ENCODE measurements at places on chromosomes 3 and 15. TPM values are rescaled to one million over a fixed set of nuclear protein-coding genes. Genes with fewer than 3 reads are reported as not detected.

The ABHD5 gene
- total RNA-seq, result 10.5 TPM

The NAALADL2 gene
- 2.7 TPM for total RNA-seq

DNA sequence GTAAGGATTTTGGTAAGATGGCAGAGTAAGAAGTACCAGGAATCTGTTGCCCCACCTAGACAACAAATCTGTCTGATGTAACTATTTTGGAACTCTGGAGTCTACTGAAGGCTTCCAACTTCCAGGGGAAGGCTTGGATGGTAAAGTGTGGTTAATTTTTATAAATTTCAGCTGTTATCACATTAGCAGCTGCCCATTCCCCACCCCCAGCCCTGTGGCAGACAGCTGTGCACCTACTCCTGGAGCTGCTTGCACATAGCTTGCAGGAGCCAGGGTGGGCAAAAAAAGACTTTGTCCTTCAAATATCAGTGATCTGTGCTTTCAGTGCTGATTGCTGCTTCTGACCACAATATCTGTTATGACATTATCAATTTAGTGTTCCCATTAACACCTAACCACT lies 47.4 kb downstream of the FRMD5 start:
- no peaks in the 10 kb centered on the region for H3K36me3 ChIP-seq
- H3K4me1 ChIP-seq, result peaks cover 12% of the 10 kb centered on the region
- no peaks in the 10 kb centered on the region for H3K27me3 ChIP-seq
- H3K27ac ChIP-seq, result no peak overlapping the region

The PLA2G4D gene
- not detected for total RNA-seq

The GOLGA8N gene
- 4.1 TPM for total RNA-seq

DNA sequence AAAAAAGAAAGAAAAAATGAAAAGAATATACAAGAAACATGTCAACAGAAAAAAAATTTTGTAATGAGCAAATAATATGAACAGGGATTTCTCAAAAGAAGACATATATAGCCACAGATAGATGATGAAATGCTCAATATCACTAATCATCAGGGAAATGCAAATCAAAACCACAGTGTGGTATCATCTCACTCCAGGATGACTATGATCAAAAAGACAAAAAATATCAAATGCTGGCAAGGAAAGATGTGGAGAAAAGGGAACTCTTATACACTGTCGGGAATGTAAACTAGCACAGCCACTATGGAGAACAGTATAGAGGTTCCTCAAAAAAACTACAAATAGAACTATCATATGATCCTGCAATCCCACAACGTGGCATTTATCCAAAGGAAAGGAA lies 94.1 kb downstream of the C3orf70 start:
- no peaks in the 10 kb centered on the region for H3K27me3 ChIP-seq
- H3K4me3 ChIP-seq, result no peak overlapping the region
- no peaks in the 10 kb centered on the region for H3K36me3 ChIP-seq
- DNase-seq, result no peak

GRCh38 chr3:166362698-166363097 lies 525.5 kb upstream of the BCHE start:
- H3K4me3 ChIP-seq, result no peak overlapping the region
- H3K4me1 ChIP-seq, result no peaks in the 10 kb centered on the region
- H3K27ac ChIP-seq, result no peak overlapping the region
- DNase-seq, result no peak

DNA sequence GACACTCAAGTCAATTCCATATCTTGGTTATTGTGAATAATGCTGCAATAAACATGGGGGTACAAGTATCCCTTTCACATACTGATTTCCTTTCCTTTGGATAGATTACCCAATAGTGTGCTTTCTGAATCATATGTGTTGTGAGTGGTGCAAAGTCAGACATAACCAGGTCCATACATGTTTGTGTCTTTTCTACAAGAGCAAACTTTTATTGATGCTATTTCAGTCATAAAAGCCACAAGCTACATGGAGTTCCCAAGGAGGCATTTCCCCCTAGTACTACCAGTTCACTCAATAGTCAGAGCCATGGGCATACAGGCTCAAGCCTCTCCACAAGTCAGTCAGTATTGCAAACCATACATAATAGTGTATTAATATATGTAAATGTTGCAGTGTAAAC lies 10.1 kb downstream of the CEP63 start:
- no peak overlapping the region for H3K27ac ChIP-seq
- no peak overlapping the region for H3K4me3 ChIP-seq
- H3K27me3 ChIP-seq, result no peaks in the 10 kb centered on the region
- DNase-seq, result no peak

The ICE2 gene
- total RNA-seq, result 66.2 TPM

DNA sequence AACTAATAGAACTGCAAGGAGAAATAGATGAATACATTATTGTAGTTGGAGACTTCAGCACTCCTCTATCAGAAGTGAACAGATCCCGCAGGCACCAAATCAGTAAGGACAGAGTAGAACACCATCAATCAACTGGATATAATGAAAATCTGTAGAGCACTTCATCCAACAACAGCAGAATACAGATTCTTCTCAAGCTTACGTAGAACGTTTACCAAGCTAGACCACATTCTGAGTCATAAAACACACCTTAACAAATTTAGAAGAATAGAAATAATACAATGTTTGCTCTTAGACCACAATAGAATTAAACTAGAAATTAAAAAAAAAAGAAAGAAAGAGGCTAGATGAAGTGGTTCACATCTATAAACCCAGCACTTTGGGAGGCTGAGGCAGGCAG lies 70.7 kb upstream of the NEDD4 start:
- H3K4me3 ChIP-seq, result no peak overlapping the region
- no peaks in the 10 kb centered on the region for H3K4me1 ChIP-seq
- no peak overlapping the region for H3K27ac ChIP-seq
- no peaks in the 10 kb centered on the region for H3K27me3 ChIP-seq
- no peaks in the 10 kb centered on the region for H3K36me3 ChIP-seq
- no peak for DNase-seq

The CFAP100 gene
- not detected for total RNA-seq

- no peaks in the 10 kb centered on the region for H3K36me3 ChIP-seq
- no peak overlapping the region for H3K27ac ChIP-seq
These were observed 130.6 kb downstream of the CCNL1 start for GRCh38 chr3:157029365-157029790.

DNA sequence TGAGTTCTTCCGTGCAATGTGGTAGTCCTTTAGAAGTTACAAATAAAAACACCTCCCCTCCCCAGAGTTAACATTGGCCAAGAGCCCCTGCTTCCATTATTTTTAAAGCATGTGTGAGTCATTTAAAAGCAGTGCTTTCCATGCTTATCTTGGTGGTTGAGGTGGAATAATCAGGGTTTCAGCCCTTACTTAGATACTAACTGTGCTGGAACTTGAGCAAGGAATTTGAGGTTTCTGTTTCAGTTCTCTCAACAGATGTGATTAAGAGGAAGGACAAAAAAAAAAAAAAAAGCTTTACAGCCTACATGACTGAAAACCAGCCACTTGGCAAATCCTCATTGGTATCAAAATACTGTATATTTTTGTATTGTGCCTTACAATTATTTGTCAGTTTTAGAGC lies 64.5 kb downstream of the CGNL1 start:
- no peaks in the 10 kb centered on the region for H3K27me3 ChIP-seq
- no peak for DNase-seq
- no peak overlapping the region for H3K4me3 ChIP-seq
- H3K27ac ChIP-seq, result no peak overlapping the region
- no peaks in the 10 kb centered on the region for H3K4me1 ChIP-seq

GRCh38 chr3:128714887-128715491 lies 11.0 kb upstream of the RAB7A start:
- no peaks in the 10 kb centered on the region for H3K4me1 ChIP-seq
- no peaks in the 10 kb centered on the region for H3K36me3 ChIP-seq
- H3K27me3 ChIP-seq, result no peaks in the 10 kb centered on the region
- no peak for DNase-seq
- H3K4me3 ChIP-seq, result no peak overlapping the region

DNA sequence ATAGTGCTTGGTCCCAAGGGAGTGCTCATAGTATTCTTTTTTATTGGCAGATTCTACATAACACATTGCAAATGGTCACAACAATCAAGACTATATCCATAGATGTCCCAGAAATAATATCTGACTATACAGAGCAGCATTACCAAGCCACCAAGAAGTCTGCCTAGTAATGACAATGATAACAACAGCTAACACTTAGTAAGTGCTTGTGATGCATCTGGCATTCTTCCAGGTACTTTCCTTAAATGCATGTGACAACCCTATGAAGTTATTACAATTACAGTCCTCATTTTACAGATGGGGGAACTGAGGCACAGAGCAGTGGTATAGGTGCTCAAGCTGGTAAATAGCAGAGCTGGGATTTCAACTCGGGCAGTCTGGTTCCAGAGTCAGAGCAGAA lies 49.6 kb upstream of the ICE2 start:
- H3K36me3 ChIP-seq, result no peaks in the 10 kb centered on the region
- no peak for DNase-seq
- H3K27me3 ChIP-seq, result no peaks in the 10 kb centered on the region
- H3K4me1 ChIP-seq, result peaks cover 11% of the 10 kb centered on the region
- no peak overlapping the region for H3K27ac ChIP-seq

The GOLGA6L7 gene
- total RNA-seq, result not detected

DNA sequence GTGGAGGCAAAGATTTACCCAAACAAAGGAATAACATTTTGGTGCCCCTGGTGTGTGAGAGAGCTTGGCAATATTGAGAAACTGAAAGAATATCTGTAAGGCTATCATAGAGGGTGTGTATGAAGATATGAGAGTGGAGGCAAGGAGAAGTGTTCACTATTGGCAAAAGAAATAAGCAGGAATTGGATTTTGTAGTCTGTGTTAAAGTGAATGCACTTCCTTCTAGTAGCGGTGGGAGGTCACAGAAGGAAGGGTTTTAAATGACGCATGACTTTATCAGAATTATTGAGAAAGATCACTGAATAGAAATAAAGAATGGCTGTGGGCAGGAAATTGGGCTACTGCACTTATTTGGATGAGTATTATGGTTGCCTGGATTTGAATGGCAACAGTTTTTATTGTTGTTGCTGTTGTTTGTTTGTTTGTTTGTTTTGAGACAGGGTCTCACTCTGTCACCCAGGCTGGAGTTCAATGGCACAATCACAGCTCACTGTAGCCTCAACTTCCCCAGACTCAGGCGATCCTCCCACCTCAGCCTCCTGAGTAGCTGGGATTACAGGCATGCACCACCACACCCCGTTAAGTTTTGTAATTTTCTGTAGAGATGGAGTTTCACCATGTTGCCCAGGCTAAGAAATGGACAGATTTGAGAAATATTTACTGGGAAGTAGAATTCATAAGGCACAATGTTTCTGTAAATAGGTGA lies 16.3 kb downstream of the MME start:
- no peaks in the 10 kb centered on the region for H3K36me3 ChIP-seq
- no peak for DNase-seq
- H3K4me3 ChIP-seq, result no peak overlapping the region
- H3K27me3 ChIP-seq, result no peaks in the 10 kb centered on the region

The HIGD2B gene
- 0.21 TPM for total RNA-seq

- no peak for DNase-seq
- H3K27ac ChIP-seq, result no peak overlapping the region
- no peak overlapping the region for H3K4me3 ChIP-seq
- H3K27me3 ChIP-seq, result no peaks in the 10 kb centered on the region
- peaks cover 24% of the 10 kb centered on the region for H3K36me3 ChIP-seq
These were observed 29.1 kb downstream of the RUVBL1 start for GRCh38 chr3:128094295-128095151.

GRCh38 chr15:64100958-64101357 lies 5.2 kb downstream of the SNX1 start:
- H3K4me3 ChIP-seq, result no peak overlapping the region
- peaks cover 15% of the 10 kb centered on the region for H3K4me1 ChIP-seq
- no peak overlapping the region for H3K27ac ChIP-seq

- no peak overlapping the region for H3K27ac ChIP-seq
- no peaks in the 10 kb centered on the region for H3K36me3 ChIP-seq
- H3K4me1 ChIP-seq, result no peaks in the 10 kb centered on the region
- peak; percentile 1 for DNase-seq
- H3K4me3 ChIP-seq, result no peak overlapping the region
These were observed 148.9 kb upstream of the GBE1 start for GRCh38 chr3:81910244-81910852.

DNA sequence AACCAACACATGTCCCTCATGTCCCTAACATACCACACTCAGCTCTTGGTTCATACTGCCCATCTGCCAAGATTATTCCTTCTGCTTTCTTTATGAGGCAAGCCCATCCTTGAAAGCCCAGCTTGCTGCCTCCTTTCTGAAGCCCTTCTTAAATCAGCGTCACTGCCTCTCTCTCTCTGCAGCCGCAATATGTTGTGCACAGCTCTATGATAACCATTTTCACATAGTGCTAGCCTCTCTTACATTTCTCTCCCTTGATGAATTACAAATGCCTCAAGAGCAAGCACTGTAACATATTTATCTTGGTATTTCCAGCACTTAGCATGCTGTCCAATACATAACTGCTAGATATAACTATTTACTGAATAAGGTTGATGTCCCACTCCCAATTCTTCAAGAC lies 86.5 kb downstream of the TNIK start:
- 0 out of 2 replicates have a peak, but pooled peaks cover 2% of the 10 kb centered on the region for H3K27me3 ChIP-seq
- no peaks in the 10 kb centered on the region for H3K36me3 ChIP-seq
- no peaks in the 10 kb centered on the region for H3K4me1 ChIP-seq
- H3K4me3 ChIP-seq, result no peak overlapping the region
- no peak for DNase-seq

The EPHB1 gene
- 0.46 TPM for total RNA-seq

The C15orf62 gene
- total RNA-seq, result 0.33 TPM

GRCh38 chr15:31814082-31814481 lies 216.2 kb upstream of the CHRNA7 start:
- no peaks in the 10 kb centered on the region for H3K4me1 ChIP-seq
- DNase-seq, result no peak
- H3K27ac ChIP-seq, result no peak overlapping the region
- H3K36me3 ChIP-seq, result no peaks in the 10 kb centered on the region

- no peak for DNase-seq
- no peak overlapping the region for H3K27ac ChIP-seq
- H3K36me3 ChIP-seq, result no peaks in the 10 kb centered on the region
- H3K27me3 ChIP-seq, result no peaks in the 10 kb centered on the region
These were observed 39.9 kb upstream of the ARHGEF26 start for GRCh38 chr3:154081305-154081704.

DNA sequence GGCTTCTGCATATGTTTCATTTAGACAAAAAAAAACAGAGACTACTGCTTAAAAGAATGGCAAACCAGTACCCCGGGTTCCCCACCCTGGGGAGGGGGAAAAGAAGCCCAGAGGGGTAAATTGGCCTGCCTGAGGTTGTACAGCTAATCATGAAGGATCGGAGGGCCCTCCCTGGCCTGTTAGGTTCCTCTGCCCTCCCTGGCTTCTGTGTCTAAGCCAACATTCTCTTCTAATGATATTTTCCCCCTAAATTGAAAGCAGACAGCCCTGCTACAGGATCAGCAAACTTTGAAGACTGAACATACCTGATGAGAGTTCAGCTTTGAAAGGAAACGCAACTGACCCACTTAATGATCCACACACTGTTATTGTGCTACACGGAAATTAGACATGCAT lies 2.5 kb downstream of the ARHGAP31 start:
- no peaks in the 10 kb centered on the region for H3K36me3 ChIP-seq
- no peak overlapping the region for H3K4me3 ChIP-seq
- no peak for DNase-seq

Measured in Panc1 (cell line).